SIG-M5 (cell line): ENCODE measurements at places on chromosomes 12 and 14.

- no peak for DNase-seq
These were observed 136.0 kb downstream of the MSRB3 start for GRCh38 chr12:65414526-65414925.

- no peak for DNase-seq
These were observed at the start of gene RPGRIP1 for GRCh38 chr14:21279783-21280182. TSS of gene RPGRIP1 (plus strand) at chr14:21280083. CDS start at chr14:21287977, 7,894 bp downstream.

GRCh38 chr12:58920961-58921861 lies 907 bp upstream of the LRIG3 start:
- DNase-seq, result no peak

DNA sequence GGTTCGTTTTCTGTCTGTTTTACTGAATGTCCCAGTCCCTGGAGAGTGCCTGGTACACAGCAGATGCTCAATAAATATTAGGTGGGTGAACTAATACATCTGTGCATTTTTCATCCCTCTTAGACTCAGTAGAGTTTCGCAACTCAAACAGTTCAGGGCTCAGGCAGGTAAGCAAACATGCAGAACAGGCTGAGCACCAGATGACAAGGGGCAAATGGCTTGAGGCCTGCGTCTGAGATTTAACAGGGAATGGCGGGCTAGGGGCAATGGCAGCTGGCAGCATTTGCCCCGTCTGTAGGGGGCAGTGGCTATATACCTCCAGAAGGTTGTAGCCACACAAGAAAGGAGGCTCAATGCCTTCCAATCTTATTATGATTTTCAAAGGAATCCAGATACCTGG lies 8.6 kb upstream of the RAN start:
- no peak for DNase-seq

GRCh38 chr12:22536346-22536945 lies 7.9 kb downstream of the C2CD5 start:
- DNase-seq, result no peak

DNA sequence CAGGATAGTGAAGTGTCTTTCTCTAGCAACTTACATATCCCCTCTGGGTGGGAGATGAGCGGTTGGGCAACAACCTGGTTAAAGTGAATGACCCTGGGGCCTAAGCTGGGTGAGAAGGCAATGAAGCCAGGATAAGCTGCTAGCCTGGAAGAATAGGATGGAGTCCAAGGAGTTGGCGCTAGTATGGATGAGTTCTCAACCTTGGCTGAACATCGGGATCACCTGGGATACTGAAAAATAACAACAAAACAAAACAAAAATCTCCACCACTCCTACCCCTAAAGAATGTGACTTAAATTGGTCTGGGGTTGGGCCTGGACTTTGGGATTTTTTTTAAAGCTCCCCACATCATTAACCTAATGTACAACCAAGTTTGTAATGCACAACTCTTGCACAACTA lies 4.8 kb upstream of the RPS6KA5 start:
- DNase-seq, result no peak

GRCh38 chr14:40368314-40368713 lies 936.1 kb upstream of the FBXO33 start:
- no peak for DNase-seq

DNA sequence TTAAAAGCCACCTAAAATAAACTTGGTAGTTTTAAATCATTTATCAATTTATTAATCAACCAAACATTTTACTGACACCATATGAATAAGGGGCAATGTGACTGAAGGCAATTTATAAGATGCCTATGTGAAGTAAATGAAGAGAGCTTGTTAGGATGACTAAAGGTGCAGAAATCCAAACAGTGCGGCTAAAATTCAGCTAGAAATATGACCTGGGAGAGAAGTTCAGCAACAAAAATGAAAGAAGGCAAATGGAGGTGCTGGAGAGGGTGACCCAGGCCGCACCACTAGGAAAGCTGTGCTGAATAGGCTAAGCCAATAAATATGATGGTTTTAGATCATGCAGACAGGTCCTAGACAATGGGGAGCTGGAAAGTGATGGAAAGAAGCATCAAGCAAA lies 403.7 kb downstream of the BTG1 start:
- no peak for DNase-seq

DNA sequence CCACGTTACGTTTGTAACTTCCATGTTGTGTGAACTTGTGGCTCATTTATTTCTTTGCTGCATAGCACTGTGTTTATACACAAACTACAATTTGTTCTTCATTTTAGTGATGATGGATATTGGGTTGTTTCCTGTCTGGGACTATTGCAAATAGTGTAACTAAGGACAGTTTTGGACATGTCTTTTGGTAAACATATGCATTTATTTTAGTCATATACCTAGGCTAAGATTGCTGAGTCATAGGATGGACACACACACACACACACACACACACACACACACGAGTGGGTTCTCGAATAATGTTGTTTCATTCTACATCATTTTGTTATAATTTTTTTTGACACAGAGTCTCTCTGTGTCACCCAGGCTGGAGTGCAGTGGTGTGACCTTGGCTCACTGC lies 123.5 kb upstream of the CAND1 start:
- no peak for DNase-seq

DNA sequence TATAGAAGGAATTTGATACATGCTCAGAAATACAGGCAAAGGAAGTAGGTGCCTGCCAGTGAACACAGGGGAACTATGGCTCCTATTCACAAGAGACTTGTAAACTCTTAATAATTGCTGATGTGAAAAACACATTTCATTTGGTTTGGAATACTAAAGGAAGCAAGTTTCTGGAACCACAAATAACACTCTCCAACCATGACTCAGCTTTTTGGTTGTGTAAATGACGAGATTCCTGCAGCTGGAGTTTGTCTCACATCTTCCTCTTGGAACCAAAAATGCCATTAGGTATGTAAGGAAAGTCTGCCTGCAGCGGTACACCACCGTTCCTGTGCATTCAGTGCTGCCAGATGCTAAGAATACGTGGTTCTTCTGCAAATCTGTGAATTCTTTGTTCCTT lies 4.5 kb upstream of the OR11H6 start:
- DNase-seq, result no peak

GRCh38 chr14:61476754-61477410 lies 155.5 kb downstream of the PRKCH start:
- peak; percentile 84 for DNase-seq

GRCh38 chr12:47808574-47809365 lies 10.9 kb downstream of the HDAC7 start:
- no peak for DNase-seq

GRCh38 chr14:58395562-58395811 lies 243 bp upstream of the TOMM20L start:
- no peak for DNase-seq

DNA sequence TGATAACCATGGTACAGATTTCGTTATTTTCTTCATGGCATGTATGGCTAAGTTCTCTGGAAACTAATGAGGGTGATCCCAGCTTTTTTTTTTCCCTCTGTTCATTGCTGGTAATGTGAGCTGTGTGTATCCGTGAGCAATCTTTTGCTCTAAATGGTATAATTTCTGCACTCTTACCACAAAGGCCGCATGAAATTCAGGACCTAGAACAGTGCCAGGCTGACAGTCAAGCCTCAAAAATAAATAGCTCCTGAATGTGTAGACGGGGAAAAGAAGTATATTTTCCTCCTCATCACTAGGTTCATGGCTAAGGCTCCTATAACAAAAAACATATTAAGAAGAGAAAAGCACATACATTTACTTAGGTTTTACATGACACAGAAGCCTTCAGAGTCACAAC lies 140.2 kb upstream of the RMST start:
- DNase-seq, result no peak

- DNase-seq, result no peak
These were observed 62.0 kb downstream of the CATSPERB start for GRCh38 chr14:91669867-91670266.

GRCh38 chr14:62429683-62430082 lies 615.6 kb downstream of the KCNH5 start:
- no peak for DNase-seq

DNA sequence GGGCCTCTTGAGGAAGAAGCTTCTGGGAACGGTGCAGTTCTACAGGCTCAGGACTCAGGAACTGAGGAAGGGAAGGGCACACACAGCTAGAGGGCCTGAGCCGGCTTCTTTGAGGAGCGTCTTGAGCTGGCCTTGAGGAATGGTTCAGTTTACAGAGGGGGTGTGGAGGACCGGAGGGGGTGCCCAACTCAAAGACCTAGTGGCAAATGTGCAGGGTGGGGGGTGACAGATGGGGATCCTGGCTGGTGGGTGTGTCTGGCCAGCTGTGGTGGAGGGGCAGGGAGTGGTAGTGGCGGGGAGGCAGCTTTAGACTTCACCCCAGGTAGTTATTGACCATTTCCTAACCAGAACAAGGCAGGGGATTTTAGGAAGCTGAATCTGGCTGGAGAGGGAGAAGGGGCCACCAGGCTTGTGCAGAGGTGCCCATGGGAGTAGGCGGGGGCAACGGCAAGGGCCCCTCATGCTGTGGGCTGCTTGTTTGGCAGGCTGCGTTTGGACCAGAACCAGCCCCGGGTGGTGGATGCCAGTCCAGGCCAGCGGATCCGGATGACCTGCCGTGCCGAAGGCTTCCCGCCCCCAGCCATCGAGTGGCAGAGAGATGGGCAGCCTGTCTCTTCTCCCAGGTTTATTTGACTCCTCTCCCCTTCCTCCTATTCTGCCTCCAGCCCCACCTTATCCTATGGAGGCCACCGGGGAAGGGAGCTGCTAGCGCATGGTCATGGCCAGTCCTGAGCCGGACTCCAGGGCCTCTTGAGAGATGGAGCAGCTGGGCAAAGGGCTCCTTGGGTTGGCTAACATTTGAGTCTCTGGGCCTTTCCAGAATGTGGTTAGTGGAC lies 27.8 kb downstream of the PAPLN start:
- DNase-seq, result no peak

DNA sequence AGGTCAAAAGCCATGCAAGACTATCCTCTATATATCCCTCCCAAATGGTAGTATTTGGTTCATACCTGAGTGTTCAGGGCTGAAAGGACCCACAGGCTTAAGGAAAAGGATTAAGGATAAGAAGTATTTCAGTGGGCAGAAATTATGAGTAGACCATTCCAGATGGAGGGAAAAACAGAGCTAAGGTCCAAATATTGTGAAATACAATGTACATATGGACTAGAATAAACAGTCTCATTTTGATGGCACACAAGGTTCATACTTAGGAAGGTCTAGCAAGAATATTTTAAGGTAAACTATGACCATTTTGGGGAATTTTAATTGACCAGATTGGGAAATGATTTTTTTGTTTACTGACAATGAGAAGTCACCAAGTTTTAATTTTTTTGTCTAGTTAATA lies 124.6 kb downstream of the PRKD1 start:
- no peak for DNase-seq

DNA sequence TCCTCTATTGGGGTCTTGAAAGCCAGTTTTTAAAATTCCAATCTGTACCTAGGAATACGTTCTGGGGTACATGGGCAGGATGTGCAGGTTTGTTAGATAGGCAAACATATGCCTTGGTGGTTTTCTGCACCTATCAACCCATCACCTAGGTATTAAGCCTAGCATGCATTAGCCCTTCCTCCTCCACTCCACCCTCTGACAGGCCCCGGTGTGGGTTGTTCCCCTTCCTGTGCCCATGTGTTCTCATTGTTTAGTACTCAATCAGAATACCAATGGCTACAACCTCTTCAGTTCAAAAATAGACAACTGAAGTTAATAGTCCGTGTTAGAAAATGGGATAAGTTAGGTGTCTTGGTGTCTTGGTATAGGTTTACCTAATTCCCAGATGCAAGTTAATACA lies 3.4 kb downstream of the NTS start:
- DNase-seq, result no peak

- no peak for DNase-seq
These were observed 43.1 kb downstream of the ALDH1L2 start for GRCh38 chr12:105041186-105041585.

DNA sequence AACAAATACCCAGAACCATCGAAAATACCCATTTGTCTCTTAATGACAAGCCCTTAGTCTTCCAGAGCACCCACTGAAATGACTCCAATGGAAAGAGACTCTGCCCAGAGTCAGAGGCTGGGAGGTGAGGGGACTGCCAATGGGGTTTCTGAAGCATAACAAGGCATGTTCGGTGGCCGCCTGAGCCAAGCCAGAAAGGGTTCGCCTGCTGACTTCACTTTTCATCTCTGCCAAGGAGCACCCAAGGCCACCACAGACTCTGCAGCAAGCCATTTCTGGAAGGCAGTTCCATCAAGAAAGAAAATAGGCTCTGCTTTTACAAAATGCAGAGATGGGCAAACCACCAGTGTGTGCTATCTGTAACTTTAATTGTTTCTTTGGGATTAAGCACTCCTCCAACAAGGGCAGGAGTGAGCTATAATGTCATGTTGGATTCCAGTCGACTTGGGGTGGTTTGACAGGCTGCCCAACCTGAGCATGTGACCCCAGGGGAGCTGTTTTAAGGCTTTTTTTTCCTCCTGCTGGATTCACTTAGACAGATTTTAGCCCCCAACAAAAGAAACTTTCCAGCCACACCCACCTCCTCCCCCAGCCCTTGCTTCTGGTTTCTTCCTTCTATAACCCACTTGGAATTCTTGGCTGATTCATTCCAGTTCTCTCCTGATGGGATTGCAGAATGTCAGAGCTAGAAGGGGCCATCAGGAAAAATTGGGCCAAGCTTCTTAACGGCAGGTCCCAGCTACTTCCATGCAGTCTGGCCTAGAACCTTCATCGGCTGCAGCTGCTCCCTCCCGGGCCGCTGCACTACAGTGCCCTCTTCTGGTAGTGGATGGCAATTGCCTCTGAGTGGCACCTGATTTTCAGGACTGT lies 24.1 kb downstream of the CKAP4 start:
- no peak for DNase-seq

DNA sequence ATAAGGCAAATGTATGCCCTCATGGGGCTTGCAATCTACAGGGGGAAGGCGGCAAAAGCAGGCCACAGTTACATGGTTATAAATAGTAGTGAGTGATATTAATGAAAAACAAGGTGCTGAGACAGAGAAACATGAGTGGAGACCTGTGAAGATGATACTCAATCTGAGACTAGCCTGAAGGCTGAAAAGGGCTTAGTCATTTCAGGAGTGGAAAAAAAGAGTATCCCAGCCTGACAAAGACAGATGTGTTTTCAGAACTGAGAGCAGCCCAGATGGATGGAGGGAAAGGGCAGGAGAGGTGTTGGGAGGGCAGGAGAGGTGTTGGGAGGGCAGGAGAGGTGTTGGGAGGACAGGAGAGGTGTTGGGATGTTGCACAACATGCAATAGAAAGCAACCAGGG lies 181.9 kb downstream of the C12orf42 start:
- no peak for DNase-seq

DNA sequence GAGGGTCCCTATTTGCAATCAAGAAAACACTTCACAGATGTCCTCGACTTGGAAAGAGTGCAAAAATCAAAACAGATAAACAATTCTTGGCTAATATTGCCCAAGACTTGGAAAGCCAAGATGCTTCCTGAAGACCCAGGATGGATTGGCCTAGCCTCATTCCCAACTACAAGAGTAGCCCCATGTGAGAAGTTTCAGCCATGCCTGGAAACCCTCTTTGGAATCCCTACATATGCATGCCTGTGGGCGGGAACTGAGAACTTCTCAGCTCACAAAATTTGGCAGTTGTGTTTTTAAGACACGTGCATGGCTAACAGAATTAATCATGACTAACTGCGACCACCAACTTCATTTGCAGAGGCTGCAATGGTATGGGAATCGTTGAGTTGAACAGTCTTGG lies 283.2 kb upstream of the TBX3 start:
- DNase-seq, result no peak
